H1 (cell line): ENCODE measurements at places on chromosomes 5 and 9. TPM values are rescaled to one million over a fixed set of nuclear protein-coding genes. Genes with fewer than 3 reads are reported as not detected.

DNA sequence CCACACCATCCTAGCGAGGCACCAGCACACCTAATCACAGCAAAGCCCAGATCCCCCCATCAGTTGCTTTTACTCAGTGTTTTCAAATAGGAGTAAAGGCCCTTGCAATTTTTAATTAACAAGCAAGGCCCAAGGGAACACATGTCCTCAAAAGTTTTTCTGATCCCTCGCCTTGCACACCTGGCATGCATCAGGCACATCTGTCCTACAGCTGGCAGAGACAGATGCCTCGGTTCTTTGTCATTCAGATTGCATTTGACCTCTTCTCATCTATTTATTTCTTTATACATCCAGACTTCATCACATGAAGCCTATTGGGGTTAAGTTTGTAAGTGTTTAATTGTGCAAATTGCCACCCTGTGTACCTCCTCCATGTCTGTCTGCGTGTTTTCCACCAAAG lies 241.4 kb downstream of the MARCHF11 start:
- no peak for DNase-seq

DNA sequence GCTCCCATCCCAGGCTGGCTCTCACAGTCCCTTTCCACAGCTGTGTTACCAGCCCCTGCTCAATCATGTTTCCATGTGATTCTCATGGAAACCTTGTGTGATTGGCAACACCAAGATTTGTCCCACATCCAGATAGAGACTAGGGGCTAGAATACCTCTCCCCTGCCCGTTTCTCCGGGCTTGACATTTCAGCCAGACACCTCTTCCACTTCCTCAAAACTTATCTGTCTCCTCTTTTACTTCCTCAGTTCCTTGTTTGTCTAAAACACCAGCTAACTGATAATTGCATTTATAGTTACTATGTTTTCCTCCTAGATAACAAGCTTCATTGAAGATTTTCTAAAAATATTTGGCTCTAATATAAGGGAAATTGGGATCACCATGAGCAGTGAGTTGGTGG lies 16.6 kb upstream of the KCNMB1 start:
- no peak for DNase-seq

CATSPER3 gene
- 0.48 TPM in 1 of 2 replicates, not detected in the other for total RNA-seq

TAF11L10 gene
- not detected in 2 replicates for total RNA-seq

GPR151 gene
- total RNA-seq, result not detected in 2 replicates

- no peak for DNase-seq
These were observed 42.7 kb downstream of the PFDN1 start for GRCh38 chr5:140260089-140260656.

DNA sequence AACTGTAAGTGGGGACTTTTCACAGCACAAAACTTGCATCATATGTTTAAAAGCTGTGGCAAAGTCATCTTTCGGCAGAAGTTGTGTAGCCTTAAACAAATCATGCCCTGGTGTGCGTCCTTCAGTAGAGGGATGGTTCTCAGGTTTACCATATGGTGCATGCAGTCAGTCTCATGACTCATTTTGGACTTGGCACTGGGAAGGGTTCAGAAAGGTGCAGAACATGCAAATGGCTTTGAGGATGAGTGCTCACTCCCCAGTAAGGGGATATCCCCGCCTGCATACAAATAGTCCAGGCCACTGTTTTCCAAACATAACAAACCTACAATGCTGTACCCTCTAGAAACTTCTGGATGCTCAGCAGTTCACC lies 260.3 kb downstream of the NDUFS4 start:
- DNase-seq, result no peak

DNA sequence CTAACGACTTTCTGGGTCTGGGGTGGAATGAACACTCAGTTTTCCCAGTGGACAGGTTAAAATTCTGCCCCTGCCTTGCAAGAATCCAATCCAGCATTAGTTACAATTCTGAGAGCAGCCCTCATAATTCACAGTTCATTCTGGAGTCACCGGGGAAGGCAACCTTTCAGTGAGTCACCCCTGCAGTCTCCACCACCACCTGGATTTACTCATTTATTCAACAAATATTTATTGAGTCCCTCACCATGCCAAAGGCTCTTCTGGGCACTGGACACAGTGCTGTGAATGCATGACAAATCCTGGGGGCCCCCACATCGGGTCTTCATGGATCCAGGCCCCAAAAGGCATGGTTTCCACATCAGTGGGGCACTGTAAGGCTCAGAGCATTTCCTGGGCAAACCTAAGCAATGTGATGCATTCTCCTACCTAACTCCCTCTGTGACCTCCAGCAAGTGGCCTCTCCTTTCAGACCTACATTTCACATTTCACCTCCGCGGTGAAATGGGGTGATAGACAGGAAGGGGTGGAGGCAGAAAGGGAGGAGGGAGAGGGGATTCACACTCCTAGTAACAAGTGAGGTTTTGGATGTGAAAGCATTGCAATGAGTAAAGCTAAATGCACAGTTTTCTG lies 6.4 kb upstream of the MSX2 start:
- DNase-seq, result no peak

DNA sequence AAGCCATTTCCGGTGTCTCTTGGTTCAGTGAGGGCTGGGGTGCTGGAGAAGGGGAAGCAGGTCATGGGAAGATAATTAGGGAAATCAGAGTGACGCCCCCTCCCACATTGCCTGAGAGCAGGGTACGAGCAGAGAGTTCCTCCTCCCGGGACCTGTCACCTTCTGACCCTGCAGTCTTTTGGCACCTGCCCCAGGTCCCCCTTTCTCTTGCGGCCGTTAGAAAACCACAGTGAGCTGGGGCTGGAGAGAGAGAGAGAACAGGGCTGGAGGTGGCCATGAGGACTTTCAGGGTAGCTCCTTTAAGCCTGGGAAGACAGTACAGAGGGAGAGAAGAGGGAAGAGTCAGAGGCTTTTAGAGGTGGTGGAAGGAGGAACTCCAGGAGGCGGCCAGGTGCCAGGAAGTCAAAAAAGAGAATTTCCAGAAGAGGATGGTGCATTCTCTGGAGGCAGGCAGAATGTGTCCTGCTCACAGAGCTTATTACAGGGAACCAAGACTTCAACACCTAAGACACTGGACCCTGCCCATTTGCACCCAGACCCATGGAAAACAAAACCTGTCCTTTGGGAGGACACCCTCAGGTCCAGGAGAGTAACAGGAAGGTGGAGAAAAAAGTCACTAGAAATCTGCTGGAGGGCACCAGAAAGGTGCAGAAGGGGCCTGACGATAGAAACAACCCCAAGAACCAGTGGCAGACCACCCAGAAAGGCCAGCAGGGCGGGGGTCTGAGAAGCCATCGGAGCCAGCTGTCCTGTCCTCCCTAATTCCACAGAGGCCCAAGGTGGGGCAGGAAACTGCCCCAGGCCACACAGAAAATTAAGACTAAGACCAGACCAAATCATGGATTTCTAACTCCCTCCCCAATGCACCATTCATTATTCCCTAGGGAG lies 6.5 kb upstream of the ACSL6 start:
- peak; percentile 35 for DNase-seq

GRCh38 chr9:109416135-109416706 lies 81.9 kb downstream of the PTPN3 start:
- no peak for DNase-seq

- DNase-seq, result no peak
These were observed 58.2 kb upstream of the DPYSL3 start for GRCh38 chr5:147567917-147568598.

GRCh38 chr5:96789794-96790330 lies 17.9 kb downstream of the ERAP1 start:
- DNase-seq, result no peak

GRXCR2 gene
- total RNA-seq, result not detected in 2 replicates
